Stomach (tissue), 19 donors: ENCODE measurements at places on chromosomes 1 and 21. TPM values are rescaled to one million over a fixed set of nuclear protein-coding genes. Genes with fewer than 3 reads are reported as not detected.
A peak's percentile ranks its signal among the peaks of the same experiment; 100 is the strongest.

Gene CDKN2C
- total RNA-seq, result 9.4 TPM

- H3K27me3 ChIP-seq, result no peaks in the 10 kb centered on the region
- H3K4me1 ChIP-seq, result no peaks in the 10 kb centered on the region
- no peak for DNase-seq
- H3K27ac ChIP-seq, result no peak overlapping the region
Observed at GRCh38 chr1:95304803-95305202, 70.8 kb downstream of the RWDD3 start.

DNA sequence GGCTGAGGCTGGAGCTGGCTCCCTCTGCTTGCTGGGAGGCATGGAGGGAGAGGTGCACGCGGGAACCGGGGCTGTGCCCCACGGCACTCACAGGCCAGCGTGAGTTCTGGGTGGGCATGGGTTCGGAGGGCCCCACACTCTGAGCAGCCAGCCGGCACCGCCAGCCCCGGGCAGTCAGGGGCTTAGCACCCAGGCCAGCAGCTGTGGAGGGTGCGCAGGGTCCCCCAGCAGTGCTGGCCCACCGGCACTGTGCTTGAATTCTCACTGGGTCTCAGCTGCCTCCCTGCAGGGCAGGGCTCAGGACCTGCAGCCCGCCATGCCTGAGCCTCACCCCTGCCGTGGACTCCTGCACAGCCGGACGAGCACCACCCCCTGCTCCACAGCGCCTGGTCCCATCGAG lies 164.9 kb upstream of the PLD5 start:
- no peaks in the 10 kb centered on the region for H3K27me3 ChIP-seq
- no peaks in the 10 kb centered on the region for H3K36me3 ChIP-seq
- no peak for DNase-seq

Gene NPPB
- not detected for total RNA-seq

Gene FCAMR
- total RNA-seq, result not detected

DNA sequence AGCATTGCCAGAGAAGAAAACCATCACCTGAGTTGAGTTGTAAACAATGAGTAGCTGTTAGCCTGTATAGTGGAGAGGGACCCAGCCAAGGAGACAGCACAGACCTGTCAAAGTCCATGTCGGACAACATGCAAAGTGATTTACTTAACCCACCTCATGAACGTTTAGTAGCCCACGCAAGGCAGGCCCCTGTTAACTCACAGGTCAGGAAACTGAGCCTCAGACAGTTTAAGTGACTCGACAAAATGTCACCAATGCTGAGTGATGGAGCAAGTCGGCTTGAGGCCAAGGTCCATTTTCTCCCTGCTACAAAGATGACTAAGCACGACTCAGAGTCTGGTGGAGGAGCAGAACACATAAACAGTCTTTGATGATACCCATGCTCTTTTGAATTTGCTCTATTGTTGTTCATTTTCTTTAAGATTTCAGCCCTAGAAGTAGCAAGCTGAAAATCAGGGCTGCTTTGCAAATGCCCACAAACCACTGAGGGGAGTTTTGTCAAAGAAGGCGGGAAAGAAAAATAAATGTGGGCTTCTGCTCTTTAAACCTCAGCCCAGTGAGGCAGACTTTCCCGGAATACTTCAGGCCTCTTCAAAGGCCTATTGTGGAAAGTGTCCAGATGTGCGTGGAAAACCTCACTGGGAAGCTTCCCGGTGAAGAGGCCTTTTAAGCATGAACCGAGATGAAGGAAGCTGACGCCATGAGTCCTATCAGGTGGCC lies 83.8 kb upstream of the HOOK1 start:
- no peak overlapping the region for H3K4me3 ChIP-seq
- DNase-seq, result peak; percentile 74
- no peaks in the 10 kb centered on the region for H3K36me3 ChIP-seq
- no peaks in the 10 kb centered on the region for H3K27me3 ChIP-seq
- peaks cover 30% of the 10 kb centered on the region for H3K4me1 ChIP-seq

DNA sequence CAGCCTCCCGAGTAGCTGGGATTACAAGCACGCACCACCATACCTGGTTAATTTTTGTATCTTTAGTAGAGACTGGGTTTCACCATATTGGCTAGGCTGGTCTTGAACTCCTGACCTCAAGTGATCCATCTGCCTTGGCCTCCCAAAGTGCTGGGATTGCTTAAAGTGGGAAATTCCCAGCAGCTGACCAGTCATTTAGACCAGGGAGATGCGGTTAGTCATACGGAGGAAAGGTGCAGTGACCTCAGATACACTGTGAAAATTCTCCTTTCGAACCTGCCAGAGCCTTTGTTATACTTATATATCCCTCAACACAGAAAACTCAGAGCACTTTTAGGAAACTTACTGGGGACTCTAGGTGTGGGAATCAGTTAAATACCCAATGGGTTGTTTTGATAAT lies 39.6 kb downstream of the MAP10 start:
- no peak for DNase-seq
- H3K4me1 ChIP-seq, result no peaks in the 10 kb centered on the region
- no peaks in the 10 kb centered on the region for H3K27me3 ChIP-seq
- H3K27ac ChIP-seq, result no peak overlapping the region

GRCh38 chr1:9858293-9859035 lies 34.7 kb upstream of the CLSTN1 start:
- H3K4me1 ChIP-seq, result no peaks in the 10 kb centered on the region
- no peak overlapping the region for H3K27ac ChIP-seq
- H3K4me3 ChIP-seq, result no peak overlapping the region
- no peak for DNase-seq
- no peaks in the 10 kb centered on the region for H3K36me3 ChIP-seq

Gene ZFP69B
- total RNA-seq, result not detected

- no peaks in the 10 kb centered on the region for H3K27me3 ChIP-seq
- DNase-seq, result no peak
- no peak overlapping the region for H3K27ac ChIP-seq
- H3K36me3 ChIP-seq, result no peaks in the 10 kb centered on the region
- H3K4me3 ChIP-seq, result no peak overlapping the region
Observed at GRCh38 chr1:45454464-45454863, 36.5 kb downstream of the TESK2 start.

- H3K4me1 ChIP-seq, result no peaks in the 10 kb centered on the region
- no peak overlapping the region for H3K27ac ChIP-seq
- no peaks in the 10 kb centered on the region for H3K27me3 ChIP-seq
Observed at GRCh38 chr21:37762606-37763005, 153.7 kb downstream of the KCNJ6 start.

Gene OR1C1
- not detected for total RNA-seq

- H3K4me1 ChIP-seq, result no peaks in the 10 kb centered on the region
- DNase-seq, result no peak
- no peaks in the 10 kb centered on the region for H3K27me3 ChIP-seq
- no peak overlapping the region for H3K4me3 ChIP-seq
- H3K36me3 ChIP-seq, result no peaks in the 10 kb centered on the region
Observed at GRCh38 chr1:223212441-223212840, 69.4 kb upstream of the TLR5 start.

Gene RGS7
- not detected for total RNA-seq

GRCh38 chr1:232045139-232045994 lies 418.8 kb downstream of the DISC1 start:
- DNase-seq, result no peak
- no peak overlapping the region for H3K27ac ChIP-seq

- DNase-seq, result no peak
- H3K27ac ChIP-seq, result peak overlapping the region; percentile 85
- no peaks in the 10 kb centered on the region for H3K27me3 ChIP-seq
- no peak overlapping the region for H3K4me3 ChIP-seq
Observed at GRCh38 chr1:51316113-51316845, 14.1 kb downstream of the TTC39A start.

Gene RXRG
- total RNA-seq, result 0.43 TPM

- H3K36me3 ChIP-seq, result no peaks in the 10 kb centered on the region
- H3K27ac ChIP-seq, result no peak overlapping the region
- no peaks in the 10 kb centered on the region for H3K4me1 ChIP-seq
- H3K27me3 ChIP-seq, result no peaks in the 10 kb centered on the region
- DNase-seq, result no peak
Observed at GRCh38 chr1:202681736-202682420, 28.4 kb downstream of the SYT2 start.

DNA sequence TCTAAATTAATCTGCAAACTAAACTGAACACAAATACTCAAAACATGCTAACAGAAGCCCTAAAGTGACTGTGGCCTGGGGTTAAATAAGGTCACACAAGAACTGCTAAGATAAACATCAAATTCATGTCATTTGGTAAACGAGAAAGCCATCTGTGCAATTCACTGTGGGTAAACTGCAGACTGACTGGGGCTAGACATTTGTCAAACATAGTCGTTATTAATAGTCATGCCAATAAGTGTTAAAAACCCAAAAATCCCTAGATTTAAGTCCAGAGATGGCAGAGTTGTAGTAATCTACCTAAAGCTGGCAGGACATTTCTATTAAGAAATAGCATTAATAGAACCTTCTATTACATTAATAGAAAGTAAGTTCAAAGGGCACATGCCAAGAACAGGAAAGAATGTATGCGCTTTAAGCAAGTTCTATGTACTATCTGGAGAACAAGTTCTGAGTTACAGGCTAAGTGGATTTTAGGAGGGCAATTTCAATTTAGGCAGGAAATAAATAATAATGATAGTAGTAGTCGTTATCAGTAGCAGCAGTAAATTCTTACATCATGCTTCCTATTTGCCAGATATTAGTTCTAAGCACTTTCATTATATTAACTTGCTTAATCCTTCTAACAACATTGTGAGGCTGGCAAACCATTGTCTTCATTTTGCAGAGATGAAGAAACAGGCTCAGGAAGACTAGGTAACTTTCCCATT lies 8.6 kb downstream of the EDEM3 start:
- H3K4me1 ChIP-seq, result peaks cover 24% of the 10 kb centered on the region
- no peaks in the 10 kb centered on the region for H3K27me3 ChIP-seq
- no peak overlapping the region for H3K4me3 ChIP-seq

GRCh38 chr1:202590975-202591411 lies 119.3 kb downstream of the SYT2 start:
- H3K4me3 ChIP-seq, result no peak overlapping the region
- no peak for DNase-seq

GRCh38 chr1:47416319-47417169 lies 459 bp downstream of the FOXE3 start:
- peaks cover 93% of the 10 kb centered on the region for H3K27me3 ChIP-seq
- H3K4me1 ChIP-seq, result peaks cover 10% of the 10 kb centered on the region
- no peak for DNase-seq
- peak overlapping the region; percentile 31 for H3K4me3 ChIP-seq
